ENCODE measurements at places on chromosomes 7 and 10.

- DNase-seq, result no peak
Measured at GRCh38 chr7:147199868-147200267, 1083.3 kb downstream of the CNTNAP2 start.

DNA sequence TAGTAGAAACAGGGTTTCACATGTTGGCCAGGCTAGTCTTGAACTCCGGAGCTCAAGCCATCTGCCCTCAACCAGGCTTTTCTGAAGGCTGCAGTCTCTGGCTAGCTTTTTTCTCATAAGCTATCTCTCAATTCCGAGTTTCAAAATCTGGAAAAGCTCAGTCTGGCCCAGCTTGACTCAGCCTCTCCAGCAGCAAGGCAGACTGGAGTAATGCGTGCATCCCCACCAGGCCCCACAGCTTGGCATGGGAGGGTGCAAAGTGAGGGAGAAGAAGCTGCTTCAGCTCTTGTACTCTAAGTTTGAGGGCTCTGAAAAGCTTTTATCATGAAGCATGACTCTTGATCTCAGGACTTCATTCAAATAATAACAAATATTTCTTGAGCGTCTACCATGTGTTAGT, 4.8 kb downstream of the DHTKD1 start:
- DNase-seq, result no peak

DNA sequence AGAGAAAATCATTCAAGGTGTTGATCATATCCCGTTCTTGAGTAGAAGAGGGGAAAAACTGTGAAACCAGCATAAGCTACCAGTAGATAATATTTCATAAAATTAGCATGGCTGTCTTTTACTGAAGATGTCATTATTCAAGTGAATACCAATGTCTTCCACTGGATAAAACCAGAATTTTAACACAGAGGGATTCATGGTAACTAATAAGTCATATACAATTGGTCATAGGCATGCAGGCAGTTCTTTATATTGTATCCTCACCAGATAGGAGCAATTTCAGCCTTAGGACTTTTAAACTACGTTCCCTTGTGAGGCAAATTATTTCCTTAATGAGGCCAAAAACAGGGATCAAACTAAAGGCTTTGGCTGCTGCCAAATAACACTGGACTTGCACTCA, 202.3 kb upstream of the PITRM1 start:
- DNase-seq, result no peak

DNA sequence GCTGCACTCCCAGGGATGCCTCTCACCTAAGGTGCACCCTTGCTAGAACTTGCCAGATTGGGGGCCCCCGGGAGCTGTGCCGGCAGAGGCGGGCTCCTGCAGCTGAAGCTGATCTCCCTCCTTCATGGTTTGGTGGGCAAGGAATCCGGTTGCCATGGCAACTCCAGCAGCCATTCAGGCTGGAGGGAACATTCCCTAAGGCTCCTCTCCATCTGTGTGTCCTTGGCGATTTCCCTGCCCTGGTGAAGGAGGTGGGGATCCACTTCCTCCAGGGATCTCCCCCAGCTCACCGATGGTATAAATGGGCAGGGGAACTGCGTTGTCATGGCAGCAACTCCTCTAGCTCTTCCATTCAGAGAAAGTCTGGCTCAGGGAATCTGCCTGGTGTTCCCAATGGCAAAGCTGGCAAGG, 49.6 kb upstream of the GPR158 start:
- DNase-seq, result no peak

- peak; percentile 39 for DNase-seq
Measured at GRCh38 chr7:119935418-119936025, 337.5 kb upstream of the KCND2 start.

- no peak for DNase-seq
Measured at GRCh38 chr10:73556855-73557254, 34.3 kb downstream of the USP54 start.

DNA sequence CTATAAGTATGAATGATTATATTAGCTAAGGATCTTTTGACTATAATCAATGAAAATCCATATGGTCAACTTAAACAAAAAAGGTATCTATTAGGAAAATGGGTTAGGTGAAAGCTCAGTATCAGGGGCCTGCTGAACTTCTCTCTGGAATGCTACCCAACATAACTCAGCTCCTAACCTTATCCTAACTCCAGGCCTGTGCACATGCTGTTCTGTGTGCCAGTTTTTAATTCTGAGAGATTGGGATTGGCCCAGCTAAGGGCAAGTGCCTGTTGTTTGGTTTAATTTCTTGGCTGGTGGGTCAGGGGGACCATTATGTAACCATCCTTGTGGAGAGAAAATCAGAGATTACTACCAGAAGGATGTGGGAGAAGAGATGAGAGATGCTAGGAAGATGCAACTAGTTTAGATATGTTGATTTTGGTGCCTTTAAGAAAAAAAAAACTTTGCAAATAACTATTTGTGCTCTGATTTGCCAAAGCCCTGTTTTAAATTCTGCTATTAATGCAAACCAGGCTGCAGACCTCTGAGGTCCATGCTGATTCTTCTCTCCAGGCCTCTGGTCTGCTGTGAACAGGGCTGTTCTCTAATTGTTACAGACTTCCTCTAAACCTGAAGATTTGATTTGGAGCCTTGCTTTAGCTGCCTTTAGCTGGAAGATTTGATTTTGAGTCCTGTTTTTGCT, 23.9 kb upstream of the HDAC9 start:
- DNase-seq, result no peak

- DNase-seq, result no peak
Measured at GRCh38 chr7:36275735-36276284, 113.9 kb upstream of the ANLN start.

GRCh38 chr10:96402417-96403305, 43.9 kb upstream of the OPALIN start:
- DNase-seq, result no peak

- DNase-seq, result no peak
Measured at GRCh38 chr10:93921338-93921737, 27.6 kb downstream of the SLC35G1 start.

DNA sequence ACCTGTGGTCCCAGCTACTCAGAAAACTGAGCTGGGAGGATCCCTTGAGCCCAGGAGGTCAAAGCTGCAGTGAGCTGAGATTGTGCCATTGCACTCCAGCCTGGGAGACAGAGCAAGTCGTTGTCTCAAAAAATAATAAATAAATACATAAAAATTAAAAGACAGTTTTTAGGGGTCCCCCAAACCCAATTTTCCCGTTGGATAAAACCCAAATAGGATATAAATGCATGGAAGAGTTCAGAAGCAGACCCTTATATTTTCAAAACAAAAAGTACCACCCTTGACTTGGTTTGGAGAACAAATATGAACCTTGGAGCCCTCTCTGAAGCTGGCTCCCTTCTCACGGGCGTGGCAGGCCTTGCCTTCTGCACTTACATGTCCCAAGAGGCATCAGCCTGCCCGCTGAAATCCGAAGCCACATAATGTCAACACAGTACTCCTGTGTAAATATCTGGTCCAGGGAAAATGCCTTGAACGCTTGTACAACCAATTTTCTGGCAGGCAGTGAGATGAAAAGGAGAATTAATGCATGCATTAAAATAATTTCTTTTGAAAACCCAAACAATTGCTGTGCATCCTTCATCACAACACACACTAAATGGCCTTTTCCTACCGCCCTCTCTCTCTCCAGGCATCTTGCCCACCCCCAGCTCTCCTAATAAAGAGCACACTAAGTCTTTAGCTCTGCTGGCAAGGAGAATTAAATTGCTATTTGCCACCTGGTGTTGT, 46.4 kb upstream of the PARD3 start:
- peak; percentile 83 for DNase-seq

GRCh38 chr10:14454629-14455028, 123.9 kb upstream of the FRMD4A start:
- DNase-seq, result no peak

DNA sequence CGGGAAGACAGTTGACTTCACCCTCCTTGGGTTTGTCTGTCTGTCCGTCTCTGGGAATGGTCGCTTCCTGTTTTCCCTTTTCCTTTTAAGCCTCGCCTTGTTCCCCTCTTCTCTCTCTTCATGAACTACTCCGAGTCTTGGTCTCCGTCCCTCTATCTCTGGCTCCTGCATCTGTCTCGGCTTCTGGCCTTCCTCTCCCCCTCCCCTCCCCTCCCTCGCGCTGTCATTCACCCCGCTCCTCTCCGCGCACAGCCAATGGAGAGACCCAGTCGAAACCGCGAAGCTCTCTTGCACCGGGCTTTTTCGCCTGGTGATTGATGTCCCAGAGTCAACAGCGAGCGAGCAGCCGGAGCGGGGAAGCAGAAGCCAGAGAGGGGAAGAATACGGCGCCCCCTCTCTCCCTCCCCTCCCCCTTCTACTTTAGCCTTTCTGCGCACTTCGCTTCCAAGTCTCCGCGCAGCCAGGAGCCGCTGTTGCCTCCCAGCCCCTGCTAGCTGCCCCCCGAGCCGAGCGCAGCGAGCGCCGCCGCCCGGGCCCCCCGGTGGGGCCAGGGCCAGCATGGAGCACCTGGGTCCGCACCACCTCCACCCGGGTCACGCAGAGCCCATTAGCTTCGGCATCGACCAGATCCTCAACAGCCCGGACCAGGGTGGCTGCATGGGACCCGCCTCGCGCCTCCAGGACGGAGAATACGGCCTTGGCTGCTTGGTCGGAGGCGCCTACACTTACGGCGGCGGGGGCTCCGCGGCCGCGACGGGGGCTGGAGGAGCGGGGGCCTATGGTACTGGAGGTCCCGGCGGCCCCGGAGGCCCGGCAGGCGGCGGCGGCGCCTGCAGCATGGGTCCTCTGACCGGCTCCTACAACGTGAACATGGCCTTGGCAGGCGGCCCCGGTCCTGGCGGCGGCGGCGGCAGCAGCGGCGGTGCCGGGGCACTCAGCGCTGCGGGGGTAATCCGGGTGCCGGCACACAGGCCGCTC, at the start of gene TLX1:
TSS of gene TLX1 (plus strand) at position 317 of the 978 bp plus-strand sequence. CDS start at position 559, 242 bp downstream.
- peak; percentile 6 for DNase-seq

DNA sequence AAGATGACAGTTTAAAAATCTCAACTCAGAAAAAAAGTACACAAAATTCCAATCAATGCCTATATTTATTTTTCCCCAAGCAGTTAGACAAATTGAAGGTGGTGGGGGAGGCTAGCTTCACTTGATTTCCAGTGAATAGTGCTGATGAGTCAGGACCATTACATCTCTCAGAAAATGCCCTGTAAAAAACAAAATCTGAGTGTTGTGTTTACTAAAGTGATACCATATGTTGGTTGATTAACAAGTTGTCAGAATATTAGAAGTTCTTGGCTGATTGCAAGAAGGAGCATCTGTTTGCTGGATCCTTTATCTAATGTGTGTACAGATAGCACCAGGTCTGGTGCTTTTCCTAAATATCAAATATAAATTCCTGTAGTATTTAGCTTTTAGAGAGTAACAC, 31.3 kb upstream of the KIAA1217 start:
- no peak for DNase-seq

Measured in NCI-H748 treated with DMSO at 0.1 percent for 48 hours (cell line).